PC-9 (cell line): ENCODE measurements at places on chromosomes 2 and 18. TPM values are rescaled to one million over a fixed set of nuclear protein-coding genes. Genes with fewer than 3 reads are reported as not detected.

DNA sequence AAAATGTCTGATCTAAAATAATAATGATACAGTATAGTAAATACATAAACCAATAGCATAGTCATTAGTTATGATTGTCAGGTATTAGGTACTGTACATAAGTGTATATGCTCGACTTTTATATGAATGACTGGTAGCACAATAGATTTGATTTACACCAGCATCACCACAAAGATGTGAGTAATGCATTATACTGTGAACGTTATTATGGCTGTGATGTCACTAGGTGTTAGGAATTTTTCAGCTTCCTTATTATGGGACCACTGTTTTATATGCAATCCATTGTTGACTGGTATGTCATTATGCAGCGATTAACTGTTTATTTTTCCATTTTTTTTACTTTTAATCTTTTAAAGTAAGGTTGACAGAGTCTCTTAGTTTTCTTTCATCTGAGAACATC, 23.7 kb downstream of the ATP9B start:
- DNase-seq = no peak

The RAB17 gene
- 86.3 and 88.1 TPM in 2 replicates for total RNA-seq

DNA sequence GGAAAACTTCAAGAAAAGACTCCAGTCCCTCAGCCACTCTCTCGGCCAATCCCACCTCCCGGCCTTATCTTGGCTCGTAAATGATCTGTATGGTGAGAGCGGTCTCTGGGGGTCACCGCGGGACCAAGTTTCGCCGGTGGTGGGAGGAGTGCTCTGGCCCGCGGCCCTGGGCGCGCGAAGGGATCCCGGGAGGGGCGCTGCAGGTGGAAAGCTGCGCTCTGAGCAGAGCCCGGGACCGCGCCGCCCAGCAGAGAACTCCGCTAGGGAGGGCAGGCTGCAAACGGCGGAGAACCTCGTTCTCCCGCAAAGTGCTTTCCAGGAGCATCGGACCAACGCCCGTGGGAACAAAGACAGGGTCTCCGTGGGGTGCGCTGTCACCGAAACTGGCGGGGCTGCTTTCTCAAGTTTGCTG, 622 bp downstream of the LRP2 start:
- DNase-seq = no peak

GRCh38 chr2:120322329-120322728, 23.6 kb upstream of the INHBB start:
- no peak for DNase-seq

GRCh38 chr2:224841910-224842309, 125.7 kb upstream of the CCDC195 start:
- no peak for DNase-seq

DNA sequence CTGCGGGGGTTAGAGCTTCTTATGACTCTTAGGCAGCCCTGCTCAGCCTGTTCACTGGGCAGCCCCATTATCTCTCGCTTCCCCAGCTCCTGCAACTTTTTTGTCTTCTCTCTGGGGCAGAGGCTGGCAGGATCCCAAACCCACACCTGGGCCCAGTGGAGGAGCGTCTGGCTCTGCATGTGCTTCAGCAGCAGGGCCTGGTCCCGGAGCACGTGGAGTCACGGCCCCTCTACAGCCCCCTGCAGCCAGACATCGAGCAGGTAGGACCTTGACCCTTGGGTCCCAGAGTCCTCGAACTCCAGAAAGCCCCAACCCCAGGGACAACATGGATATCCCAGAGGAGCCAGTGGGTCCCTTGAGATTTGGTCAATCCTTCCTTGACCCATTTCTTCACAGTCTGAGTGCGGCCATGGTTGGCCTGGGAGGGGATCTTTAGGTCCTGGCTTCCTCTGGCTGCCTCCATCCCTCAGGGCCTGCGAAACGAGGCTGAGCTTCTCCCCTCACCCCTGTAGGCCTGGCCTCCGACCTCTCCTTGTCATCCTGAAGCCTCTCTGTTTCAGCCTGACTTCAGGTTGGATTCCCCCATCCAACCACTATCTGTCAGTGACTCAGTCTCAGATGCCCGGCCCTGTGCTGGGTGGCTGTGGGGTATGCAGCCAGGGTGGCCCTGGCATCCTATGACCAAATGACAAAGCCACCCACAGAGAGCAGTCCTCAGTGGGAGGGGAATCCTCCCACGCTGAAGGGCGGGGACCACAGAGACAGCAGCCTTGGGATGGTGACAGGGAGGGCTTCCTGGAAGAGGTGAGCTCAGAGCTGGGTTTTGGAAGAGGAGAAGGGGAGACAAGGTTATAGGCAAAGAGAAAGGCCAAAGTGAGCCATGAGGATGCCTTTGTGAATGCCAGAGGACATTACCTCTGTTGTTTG, 214.2 kb downstream of the DYSF start:
- no peak for DNase-seq

DNA sequence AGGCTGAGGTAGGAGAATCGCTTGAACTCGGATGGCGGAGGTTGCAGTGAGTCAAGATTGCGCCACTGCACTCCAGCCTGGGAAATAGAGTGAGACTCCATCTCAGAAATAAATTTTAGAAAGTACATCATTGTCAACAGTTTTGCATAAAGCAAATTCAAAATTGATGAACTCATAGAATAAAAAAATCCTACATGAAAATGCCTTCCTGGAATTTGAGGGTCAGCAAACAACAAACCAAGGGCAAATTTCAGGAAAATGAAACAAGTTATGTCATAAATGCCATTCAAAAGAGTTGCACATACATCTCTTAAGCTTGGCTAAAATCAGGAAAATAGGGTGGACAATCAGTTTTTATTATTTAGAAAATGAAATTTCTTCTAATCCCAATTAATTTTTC, 45.1 kb downstream of the COL5A2 start:
- no peak for DNase-seq

The TFCP2L1 gene
- 4.6 and 7.0 TPM in 2 replicates for total RNA-seq

The ZSWIM2 gene
- total RNA-seq = not detected in 2 replicates

The MTCL1 gene
- total RNA-seq = 29.6 and 30.0 TPM in 2 replicates

- DNase-seq = no peak
Observed at GRCh38 chr2:8134473-8134932, 547.4 kb upstream of the ID2 start.

DNA sequence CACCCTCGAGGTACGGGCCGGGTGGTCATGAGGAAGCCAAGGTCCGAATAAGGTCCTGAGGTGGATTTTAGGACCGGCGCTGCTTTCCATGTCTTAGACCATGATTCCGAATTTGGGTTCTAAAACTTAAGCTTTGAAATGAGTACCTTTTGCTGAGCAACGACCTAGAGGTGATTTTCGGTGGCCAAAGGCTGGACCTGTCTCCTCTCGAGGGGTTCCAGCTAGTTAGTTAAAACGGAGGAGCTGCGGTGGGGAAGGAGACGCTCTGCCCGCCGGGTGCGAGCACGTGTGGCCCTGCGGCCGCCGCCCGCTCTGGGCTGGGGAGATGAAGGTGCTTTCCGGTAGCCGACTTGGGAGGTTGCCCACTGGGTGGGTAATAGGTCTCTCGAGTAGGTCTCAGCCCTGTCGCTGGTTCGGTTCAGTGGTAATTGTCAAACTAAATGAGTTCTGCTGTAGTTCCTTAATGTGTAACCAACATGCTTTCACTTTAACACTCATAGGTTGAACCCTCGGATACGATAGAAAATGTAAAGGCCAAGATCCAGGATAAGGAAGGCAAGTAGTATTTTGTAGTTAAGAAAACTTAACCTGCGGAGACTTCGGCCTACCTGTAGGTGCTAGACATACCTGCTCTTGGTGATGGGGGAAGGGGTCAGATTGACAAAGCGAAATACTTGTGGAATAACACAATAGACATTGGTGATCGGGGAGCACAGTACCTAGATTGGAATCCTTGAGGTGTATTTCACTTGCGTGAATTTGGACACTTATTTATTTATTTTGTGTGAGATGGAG, 572 bp downstream of the RPS27A start:
- DNase-seq = peak; percentile 45

- no peak for DNase-seq
Observed at GRCh38 chr2:171879865-171880264, 14.2 kb downstream of the SLC25A12 start.

The NR4A2 gene
- 2.3 and 3.0 TPM in 2 replicates for total RNA-seq

GRCh38 chr2:14619441-14619840, 13.1 kb upstream of the LRATD1 start:
- no peak for DNase-seq

The RAB6C gene
- total RNA-seq = not detected in 2 replicates

DNA sequence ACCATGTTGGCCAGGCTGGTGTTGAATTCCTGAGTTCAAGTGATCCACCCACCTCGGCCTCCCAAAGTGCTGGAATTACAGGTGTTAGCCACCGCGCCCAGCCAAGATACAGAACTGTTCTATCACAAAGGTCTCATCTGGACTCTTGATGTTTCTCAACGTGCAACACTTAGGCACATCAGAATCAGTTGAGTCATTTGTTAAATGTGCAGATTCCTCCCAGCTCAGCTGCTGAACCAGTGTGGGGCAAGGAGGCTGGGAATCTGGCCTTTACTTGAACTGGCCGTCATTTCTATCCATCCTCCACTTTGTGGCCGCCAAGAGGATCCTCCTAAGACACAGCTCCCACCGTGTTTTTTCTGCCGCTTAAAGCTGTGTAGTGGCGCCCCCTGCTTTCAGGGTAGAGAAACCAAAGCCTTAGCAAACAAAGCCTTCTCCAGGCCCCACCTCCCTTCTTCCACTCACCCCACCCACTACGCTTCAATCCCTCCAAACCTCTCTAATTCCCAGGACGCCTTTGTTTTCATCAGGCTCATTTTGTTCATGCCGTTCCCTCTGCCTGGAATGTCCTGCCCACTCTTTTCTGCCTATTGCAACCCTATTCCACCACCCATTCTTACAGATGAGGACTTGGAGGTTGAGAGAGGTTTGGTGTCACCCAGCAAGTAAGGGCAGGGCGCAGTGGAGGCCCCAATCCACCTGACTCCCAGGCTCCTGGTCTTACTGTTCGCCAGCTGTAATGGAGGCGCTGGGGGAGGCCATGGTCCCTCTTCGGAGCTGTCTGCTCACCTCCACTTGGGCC, 776 bp upstream of the SPEG start:
- no peak for DNase-seq

DNA sequence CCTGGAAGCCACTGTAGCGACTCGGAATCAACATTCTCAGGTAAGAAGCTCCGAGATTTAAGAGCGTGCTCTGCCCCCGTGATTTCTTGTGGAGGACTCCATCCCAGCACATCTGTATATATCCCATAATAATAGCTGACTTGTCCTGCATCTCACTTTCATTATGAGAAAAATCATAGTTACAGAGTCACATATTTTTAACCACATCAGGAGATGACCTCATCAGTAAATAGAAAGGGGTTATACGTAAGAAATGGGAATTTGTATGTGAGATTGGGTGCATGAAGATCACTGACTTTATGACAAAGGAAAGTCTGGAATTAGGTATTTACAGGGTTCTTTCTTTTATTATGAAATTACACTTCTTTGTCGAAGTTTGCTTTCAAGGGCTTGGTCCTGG, 16.4 kb upstream of the TMEM18 start:
- no peak for DNase-seq

The DYSF gene
- 10.6 and 12.2 TPM in 2 replicates for total RNA-seq

GRCh38 chr2:35858216-35858615, 497.4 kb upstream of the CRIM1 start:
- DNase-seq = no peak

DNA sequence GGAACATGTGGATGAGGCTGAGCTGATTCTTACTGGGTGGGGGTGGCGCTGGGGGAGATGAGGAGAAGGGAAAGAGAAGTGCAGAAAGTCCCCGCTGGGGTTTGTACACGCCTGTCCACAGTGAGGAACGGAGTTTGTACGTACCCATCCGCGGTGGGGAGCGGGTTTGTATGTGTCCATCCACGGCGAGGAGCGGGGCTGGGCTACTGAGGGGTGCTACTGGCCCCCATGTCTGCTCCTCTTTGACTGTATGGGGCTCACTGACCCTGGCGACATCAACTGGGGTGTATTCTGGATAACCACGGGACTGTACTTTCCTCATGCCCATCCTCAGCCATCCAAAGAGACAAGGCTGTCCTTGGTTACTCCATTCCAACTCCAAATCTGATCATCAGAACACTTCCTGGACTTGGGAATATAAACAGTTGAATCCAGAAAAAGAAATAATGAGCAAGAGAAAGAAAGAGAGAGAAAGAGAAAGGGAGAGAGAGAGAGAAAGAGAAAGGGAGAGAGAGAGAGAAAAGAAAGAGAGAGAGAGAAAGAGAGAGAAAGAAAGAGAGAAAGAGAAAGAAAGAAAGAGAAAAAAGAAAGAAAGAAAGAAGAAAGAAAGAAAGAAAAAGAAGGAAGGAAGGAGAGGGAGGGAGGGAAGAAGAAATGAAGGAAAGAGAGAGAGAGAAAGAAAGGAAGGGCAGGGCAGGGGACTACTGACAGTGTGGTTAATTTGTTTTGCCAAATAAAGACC, 21.0 kb downstream of the MAL start:
- no peak for DNase-seq

DNA sequence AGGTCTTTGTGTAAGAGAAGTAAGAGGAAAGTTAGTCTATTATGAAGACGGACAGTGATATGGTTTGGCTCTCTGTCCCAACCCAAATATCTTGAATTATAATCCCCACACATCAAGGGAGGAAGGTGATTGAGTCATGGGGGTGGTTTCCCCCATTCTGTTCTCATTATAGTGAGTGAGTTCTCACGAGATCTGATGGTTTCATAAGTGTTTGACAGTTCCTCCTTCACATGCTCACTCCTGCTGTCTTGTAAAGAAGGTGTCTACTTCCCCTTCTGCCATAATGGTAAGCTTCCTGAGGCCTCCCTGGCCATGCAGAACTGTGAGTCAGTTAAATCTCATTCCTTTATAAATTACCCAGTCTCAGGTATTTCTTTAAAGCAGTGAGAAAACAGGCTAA, 67.6 kb downstream of the NEURL3 start:
- DNase-seq = no peak

The RNF125 gene
- 0.15 and 0.85 TPM in 2 replicates for total RNA-seq

The ERBB4 gene
- total RNA-seq = not detected in 2 replicates

DNA sequence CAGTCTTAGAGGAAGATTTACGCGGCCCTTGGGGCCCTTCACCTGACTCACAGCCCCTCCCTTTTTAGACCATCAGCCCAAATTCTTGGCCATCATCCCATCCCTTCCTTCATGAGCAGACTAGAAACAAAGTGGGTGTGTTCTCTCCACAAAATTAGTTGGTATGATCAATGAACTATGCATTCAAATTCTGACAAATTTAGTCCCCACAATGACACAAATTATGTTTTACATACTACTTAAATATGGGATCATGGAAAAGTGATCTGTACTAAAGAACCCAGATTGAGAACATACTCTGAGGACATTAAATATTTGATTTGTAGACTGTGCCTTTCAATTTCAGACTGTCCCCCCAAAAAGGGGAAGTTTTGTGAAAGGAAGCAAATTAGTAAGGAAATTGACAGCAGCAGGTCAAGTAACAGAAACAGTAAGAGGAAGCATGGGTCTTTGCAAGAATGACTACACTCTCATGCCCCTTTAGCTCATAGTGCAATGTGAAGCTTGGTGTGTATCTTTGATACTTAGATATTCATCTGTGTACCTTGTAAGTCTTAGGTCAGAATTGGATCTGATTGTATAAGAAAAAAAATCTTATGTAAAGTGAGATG, 2.2 kb upstream of the MAPRE2 start:
- DNase-seq = no peak
